NCI-H187 treated with DMSO at 0.1 percent for 48 hours (cell line): ENCODE measurements at places on chromosomes 11 and 22.

DNA sequence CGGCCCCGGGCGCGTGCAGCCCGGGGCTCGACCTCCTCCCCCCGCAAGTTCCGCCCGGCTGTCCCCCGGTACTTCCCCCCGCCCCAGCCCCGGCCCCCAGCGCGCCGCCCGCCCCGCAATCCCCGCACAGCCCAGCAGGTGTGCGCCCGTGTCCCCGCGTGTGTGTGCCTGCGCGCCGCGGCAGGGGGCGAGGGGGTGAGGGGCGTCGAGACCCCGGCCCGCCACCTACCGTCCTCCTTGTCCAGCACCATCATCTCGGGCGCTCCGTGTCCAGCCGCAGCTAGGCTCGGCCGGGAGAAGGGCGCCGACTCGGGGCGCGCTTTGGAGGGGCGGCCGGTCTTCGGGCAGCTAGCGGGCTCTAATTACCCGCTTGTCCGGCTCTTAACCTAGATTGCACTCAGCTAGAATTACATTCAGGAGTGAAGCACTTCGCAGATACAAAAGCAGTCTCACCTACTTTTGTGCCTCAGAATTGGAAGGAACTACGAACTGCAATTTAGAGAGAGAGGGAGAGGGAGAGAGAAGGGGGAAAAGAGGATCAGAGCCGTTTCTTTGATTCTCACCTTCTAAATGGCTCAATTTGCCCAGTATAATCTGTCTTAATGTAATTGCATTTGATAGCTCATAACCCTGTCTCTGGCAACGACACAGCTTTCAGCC, 439 bp downstream of the LMO1 start:
- no peak for DNase-seq

GRCh38 chr11:111376181-111376871, 2.7 kb downstream of the POU2AF1 start:
- no peak for DNase-seq

DNA sequence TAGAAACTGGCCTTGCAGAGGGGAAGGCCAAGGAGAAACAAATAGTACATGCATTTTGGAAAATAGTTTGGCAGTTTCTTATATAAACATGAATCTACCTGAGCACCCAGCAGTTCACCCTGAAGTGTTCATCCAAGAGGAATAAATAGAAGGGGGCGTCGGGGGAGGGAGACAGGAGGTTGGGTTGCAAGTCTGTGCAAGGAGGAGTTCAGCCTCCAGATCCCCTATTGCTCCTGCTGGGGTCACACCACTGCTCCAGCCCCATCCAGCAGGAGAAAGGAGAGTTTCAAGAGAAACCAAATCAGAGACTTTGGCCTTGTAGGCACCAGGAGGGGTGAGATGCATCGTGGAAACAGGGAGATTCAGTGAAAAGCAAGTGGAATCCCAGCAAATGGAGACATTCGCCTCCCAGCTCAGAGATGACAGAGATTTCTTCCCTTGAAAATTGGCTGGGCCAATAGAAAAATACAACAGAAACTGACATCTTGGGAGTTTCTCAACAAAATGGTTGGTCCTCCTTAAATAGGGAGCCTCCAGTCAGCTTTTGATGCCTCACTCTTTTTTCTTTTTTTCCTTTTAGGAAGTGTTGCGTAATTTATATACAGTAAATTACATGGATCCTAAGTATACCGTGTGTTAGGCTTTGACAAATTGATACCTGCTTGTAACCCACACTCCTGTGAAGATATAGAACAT, 34.1 kb downstream of the OTOG start:
- DNase-seq: no peak

DNA sequence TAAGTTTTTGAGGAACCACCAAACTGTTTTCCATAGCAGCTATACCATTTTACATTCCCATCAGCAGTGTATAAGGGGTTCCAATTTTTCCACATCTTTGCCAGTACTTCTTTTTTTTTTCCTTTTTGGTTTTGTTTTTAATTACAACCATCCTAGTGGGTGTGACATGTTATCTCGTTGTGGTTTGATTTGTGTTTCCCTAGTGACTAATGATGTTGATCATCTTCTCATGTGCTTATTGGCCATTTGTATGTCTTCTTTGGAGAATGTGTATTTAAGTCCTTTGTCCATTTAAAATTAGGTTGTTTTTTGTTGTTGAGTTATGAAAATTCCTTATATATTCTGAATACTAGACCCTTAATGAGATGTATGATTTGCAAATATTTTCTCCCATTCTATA, 59.3 kb downstream of the STIM1 start:
- no peak for DNase-seq

GRCh38 chr22:50627642-50628542, at the start of gene ARSA:
TSS of gene ARSA (minus strand) at chr22:50628152. CDS start at chr22:50627779, 373 bp downstream.
- DNase-seq: no peak

DNA sequence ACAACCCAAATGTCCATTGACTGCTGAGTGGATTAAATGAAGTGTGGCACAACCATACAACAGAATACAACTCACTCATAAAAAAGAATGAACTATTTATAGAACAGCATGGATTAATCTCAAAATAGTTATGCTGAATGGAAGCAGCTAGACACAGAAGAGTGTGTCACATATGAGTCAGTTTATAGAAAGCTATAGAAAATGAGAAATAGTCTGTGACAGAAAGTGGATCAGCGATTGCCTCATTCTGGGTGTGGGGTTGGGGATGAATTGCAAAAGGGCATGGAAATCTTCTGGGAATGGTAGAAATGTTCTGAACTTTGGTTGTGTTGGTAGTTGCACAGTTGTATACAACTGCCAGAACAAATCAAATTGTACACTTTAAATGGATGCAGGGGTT, 37.4 kb downstream of the PRR5L start:
- no peak for DNase-seq
